ENCODE measurements at places on chromosomes 1 and 21.

GRCh38 chr1:234658138-234658537 lies 48.2 kb upstream of the IRF2BP2 start:
- DNase-seq: peak; percentile 29

GRCh38 chr21:45536301-45537081 lies 5.7 kb downstream of the SLC19A1 start:
- DNase-seq: no peak

DNA sequence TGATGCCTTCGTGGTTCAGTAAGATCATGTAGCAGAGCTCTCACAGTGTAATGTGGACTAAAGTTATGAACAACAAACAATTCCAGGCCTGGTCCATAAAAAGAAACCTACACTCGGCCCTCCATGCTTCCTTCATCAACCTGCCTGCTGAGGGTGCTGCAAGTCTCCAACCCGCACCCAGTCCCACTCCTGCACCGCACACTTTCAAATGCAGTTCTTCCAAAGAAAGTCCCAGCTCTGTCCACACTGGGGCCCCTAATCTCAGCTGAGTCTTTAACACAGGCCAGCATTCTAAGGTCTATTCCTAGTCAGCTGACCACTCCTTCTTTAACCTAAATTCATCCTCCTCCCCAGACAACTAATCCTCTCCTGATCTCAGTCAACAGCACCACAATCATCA lies 71.5 kb upstream of the NR5A2 start:
- no peak for DNase-seq

DNA sequence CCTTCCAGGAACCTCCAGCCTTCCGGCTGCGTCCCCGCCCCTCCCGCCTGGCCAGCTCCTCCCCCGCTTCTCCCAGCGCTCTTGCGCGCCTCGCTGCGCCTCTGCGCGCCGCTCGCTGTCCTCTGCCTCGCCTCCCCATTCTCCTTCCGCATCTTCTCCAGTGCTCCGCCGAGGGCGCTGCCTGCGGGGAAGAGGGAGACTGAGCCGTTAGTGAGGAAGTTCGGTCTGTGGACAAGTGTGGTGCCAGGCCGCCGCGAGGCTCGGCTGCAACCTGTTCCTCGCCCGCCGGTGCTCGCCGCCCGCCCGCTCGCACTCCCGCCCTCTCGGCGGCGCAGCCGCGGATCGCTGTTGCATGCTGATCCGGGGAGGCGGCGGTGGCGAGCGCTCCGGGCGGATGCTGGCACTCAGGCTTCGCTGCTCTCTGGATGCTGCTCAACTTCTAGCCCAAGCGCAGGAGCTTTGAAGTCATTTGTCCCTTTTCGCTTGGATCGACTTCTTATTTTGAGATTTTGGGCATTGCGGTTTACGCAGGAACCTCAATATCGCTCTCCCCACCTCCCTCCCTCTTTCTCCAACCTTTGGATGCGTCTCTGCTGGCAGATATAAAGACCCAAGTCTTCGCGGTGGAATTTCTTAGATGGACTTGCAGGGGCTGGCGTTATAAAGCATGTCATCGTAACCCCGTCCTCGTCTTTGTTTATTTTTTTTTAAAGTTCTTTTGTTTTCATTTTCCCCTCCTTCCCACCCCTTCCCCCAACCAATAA lies 614 bp upstream of the CACNA1E start:
- no peak for DNase-seq

DNA sequence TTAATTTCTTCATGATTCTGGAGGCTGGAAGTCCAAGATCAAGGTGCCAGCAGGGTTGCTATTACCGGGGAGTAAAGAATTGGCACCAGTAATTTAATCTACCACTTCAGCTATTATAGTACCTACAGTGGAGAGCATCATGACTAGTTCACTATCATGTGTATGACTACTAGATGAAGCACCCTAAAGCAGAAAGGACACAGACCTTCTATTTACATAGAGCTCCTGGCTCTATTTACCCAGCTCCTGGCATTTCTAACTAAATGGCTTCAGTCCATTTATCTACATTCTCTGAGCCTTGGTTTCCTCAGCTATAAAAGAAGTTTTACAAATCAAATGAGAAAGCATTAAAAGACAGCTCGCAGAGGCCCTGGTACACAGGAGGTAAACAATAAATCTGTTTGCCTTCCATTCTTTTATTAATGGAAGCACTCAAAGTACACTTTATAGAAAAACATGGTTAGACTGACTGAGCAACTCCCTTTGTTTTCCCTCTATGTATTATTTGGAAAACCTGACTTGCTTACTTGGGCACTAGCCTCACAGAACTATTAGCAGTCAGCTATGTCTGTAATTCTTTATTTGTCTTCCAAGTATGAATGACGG lies 203.0 kb downstream of the SLC35F3 start:
- no peak for DNase-seq

DNA sequence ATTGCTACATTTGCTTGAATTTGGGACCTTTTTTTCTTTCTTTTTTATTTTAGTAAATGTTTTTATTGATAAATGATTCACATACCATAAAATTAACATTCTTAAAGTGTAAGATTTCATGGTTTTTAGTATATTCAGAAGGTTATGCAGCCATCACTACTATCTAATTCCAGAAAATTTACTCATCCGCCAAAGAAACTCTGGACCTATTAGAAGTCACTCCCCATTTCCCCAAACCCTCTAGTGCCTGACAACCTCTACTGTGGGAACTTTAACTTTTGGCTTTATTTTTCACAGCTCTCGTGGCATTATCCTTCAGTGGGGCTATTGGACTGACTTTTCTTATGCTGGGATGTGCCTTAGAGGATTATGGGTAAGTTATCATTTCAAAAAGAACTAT lies 4.5 kb downstream of the LEPR start:
- no peak for DNase-seq

DNA sequence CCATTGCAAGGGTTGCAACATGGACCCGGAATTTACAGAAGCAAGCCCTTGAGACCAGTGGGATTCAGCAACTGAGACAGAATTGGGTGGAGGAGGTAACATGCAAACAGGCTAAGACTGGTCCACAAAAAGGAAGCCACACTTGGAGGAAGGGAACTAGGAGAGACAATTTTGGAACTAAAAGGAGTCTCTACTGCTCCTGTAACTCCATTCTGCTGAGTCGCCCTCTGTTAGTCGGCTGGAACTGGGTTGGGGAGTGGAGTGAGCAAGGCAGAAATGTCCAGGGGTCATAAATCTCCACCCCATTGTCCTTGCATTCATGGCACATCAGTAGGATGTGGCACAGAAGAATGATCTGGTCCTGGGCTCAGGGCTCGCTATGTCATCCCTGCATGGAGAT lies 5.1 kb downstream of the LAMB3 start:
- DNase-seq: no peak

All from fibroblast of skin of left quadriceps (primary cell).